ENCODE measurements at places on chromosomes 6 and 20.

DNA sequence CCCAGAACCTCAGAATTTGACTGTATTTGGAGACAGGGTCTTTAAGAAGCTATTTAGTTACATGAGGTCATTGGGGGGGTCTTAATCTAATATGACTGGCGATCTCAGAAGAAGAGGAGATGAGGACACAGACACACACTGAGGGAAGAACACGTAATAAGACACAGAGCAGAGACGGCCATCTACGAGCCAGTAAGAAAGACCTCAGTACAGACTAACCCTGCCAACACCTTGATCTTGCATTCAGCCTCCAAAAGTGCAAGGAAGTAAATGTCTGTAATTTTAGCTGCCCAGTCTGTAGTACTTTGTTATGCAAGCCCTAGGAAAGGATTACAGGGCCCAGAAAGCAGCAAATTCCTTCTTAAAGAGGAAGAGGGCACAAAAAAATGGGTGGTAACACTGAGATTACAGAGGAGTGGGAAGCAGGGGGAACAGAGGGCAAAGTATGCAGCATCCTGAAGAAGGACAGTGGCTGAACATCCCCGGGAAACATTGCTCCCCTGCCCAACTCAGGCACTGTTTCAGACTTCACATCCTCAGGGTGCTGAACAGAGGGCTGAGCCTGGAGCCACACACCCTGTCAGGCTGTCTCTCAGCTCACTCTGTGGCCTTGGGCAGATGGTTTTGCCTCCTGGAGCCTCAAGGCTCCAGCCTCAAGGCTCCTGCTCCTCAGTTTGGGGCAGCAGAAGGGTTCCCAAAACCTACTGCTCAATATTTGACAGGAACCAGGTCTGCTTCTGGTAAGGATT is 27.9 kb upstream of the SIRPG start:
- DNase-seq, result no peak

- no peak for DNase-seq
These were observed 1.4 kb downstream of the MPC1 start for GRCh38 chr6:166381381-166381732.

GRCh38 chr6:46781478-46782378 is 11.5 kb upstream of the MEP1A start:
- peak; percentile 18 for DNase-seq

GRCh38 chr6:166361077-166361429 is 18.7 kb upstream of the SFT2D1 start:
- DNase-seq, result no peak

- no peak for DNase-seq
These were observed 648.5 kb downstream of the HTR1B start for GRCh38 chr6:76814496-76815458.

- peak; percentile 43 for DNase-seq
These were observed 150.1 kb downstream of the DHX35 start for GRCh38 chr20:39112178-39112743.

- DNase-seq, result no peak
These were observed 205.3 kb downstream of the TBXT start for GRCh38 chr6:165962366-165962765.

DNA sequence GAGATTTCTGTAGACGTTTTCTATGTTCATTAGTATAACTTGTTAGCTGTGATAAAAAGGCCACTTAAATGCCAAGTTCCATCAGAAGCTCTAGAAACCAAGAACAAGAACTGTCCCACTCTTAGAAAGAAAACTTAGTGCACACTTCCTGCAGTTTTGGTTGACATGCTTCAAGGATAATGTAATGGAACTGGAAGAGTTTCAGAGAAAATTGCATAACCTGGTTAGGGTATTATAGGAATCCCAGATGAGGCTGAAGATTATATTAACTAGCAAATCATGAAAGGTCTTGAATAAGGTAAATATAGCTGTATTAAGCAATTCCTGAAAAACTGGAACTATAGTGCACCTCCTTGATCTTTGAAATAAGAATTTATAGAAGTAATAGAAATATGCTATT is 1.8 kb upstream of the PHACTR2 start:
- no peak for DNase-seq

- no peak for DNase-seq
These were observed 113.9 kb downstream of the SGK1 start for GRCh38 chr6:134204031-134204430.

DNA sequence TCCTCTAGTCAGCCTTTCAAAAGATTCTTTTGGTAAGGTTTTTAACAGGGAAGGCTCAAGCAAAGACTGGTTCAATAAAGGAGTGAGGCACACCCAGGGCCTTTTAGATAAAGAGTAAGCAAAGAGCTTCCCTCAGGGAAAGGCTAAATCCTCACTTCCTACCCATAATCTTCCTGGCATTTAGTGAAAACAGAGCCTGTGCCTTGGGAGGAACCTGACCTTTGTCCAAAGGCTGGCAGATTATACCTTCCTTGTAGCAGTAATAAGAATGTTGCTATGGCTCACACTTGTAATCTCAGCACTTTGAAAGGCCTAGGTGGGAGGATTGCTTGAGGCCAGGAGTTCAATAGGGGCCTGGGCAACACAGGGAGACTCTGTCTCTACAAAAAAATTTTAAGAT is 280.1 kb upstream of the PLCB4 start:
- no peak for DNase-seq

GRCh38 chr6:109236115-109237076 is 141.1 kb downstream of the CEP57L1 start:
- DNase-seq, result peak; percentile 54

DNA sequence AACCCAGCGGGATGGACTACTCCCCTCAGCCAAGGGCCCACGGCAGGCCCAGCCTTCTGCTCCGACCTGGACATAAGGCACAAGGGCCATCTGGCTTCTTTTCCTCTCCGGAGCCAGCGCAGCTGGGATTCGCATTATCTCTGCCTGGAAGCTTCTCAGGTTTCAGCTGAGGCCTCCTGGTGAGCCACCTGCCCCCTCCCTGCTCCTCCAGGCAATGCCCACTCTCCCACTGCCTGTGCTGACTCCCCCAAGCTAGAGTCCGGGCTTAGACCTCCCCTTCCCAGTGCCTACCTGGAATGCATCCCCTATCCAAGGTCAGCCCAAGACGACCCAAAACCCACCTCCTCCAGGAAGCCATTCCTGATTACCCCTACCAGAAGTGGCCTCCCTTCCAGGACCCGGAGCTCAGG is 60.7 kb downstream of the EZR start:
- peak; percentile 20 for DNase-seq

DNA sequence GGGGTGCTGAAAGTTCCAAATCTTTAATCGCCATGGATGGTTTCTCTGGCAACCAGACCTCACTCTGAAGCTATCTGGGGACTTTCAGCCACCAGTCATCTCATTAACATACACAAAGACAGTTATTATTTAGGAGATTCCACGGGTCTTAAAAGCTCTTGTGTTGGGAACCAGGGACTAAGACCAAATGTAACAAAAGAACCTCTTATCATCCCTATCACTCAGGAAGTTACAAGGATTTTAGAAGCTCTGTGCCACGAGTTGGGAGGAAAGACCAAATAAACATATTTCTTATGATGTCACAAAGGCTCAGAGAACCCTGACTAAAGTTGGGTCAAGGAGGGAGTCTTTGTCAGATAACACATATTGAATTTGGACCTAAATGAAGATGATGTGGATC is 17.7 kb downstream of the GPX6 start:
- no peak for DNase-seq

- no peak for DNase-seq
These were observed 218.4 kb upstream of the GGTLC1 start for GRCh38 chr20:24206995-24207394.

DNA sequence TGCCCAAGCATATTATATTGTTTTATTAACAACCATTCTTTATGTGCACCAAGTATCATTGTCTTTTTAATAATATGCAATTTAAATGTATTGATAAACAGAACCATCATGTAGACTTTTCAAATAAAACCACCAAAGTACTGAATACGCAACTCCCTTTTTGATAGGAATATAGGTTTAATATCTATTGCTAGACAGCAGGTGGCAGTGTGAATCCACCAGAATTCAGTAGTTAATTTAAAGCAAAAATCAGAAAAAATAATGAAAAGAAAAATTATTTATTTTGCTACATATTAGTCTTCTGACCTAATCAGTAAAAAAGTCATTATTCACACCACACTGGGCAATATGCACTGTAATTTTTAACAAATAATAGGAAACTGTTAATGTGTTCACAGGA is 143.7 kb downstream of the KLHL32 start:
- DNase-seq, result no peak

GRCh38 chr20:24991897-24992486 is 559 bp downstream of the APMAP start:
- no peak for DNase-seq

DNA sequence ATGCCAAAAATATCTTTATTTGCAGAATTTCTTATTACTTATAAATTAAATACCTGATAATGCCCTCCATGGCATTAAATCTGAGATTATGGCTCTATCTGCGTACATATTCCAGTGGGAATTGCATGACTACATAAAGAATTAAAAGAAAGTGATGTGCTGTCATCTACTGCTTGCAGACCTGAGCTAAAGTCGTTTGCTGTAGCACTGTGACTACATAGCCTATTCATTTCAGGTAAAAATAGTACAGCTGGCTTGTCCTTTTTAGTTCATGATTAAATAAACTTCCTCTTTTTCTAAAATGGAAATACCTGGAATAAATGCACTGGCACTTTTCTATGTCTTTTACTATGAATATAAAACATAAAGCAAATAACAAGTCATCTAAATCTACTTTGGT is 78.1 kb downstream of the CGA start:
- no peak for DNase-seq

DNA sequence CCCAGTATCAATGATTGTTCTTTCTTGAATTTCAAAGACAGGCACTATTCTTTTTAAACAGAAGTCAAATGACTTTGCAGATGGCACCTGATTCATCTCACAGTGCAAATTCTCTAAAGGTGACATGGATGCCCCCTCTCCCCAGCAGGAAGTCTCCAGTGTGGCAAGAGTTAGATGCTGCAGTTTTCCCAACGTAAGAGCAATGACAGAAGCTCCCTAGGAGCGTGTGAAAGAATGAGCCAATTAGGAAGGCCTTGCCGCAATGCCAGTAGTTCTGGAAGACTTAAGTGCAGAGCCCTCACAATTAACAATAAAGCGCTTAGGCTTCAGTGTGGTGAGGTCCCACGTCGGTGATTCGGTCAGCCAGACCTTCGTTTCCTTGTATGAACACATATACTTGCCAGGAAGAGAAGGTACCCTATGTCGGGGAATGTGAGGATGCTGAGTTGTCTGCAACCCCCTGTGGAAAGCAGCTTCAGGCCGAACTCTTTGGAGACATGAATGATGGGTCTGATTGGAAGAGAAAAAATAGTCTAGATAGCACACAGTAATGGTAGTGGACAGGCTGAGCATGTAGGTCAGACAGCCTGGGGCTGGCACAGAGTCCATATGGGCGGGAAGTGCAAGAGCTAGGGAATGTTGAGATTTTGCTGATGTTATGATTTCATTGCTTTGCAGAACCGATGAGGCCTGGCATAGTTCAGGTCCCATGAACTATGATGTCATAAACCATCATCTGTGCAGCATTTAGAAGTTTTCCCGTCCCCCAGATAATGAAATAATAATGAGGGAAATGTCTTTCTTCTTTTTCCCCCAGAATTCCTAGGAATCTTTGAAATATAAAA is 132.6 kb downstream of the PHACTR1 start:
- no peak for DNase-seq

- no peak for DNase-seq
These were observed 89.0 kb upstream of the TOP1 start for GRCh38 chr20:40939667-40940066.

DNA sequence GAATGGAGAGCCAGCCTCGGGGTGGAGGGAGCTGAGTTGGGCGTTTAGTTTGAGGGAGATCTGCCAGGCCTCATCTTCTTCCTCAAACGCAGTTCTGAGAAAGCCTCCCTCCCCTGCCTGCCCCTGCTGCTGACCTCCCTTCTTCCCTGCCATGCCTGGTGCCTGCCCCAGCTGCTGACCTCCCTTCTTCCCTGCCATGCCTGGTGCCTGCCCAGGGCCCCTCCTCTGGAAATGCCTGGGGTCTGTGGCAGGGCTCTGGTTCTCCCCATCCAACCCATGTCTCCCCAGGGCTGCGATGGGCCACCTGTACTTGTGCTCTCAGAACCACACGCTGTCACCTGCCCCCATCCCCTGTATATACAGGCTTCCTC is 114.6 kb downstream of the VEGFA start:
- DNase-seq, result no peak

GRCh38 chr6:37313723-37314486 is 39.9 kb upstream of the RNF8 start:
- DNase-seq, result no peak

Measured in iPS DF 6.9 (cell line).